ENCODE measurements at places on chromosomes 2 and 18.

GRCh38 chr2:236402033-236402790 lies 138.0 kb upstream of the ASB18 start:
- DNase-seq, result no peak

DNA sequence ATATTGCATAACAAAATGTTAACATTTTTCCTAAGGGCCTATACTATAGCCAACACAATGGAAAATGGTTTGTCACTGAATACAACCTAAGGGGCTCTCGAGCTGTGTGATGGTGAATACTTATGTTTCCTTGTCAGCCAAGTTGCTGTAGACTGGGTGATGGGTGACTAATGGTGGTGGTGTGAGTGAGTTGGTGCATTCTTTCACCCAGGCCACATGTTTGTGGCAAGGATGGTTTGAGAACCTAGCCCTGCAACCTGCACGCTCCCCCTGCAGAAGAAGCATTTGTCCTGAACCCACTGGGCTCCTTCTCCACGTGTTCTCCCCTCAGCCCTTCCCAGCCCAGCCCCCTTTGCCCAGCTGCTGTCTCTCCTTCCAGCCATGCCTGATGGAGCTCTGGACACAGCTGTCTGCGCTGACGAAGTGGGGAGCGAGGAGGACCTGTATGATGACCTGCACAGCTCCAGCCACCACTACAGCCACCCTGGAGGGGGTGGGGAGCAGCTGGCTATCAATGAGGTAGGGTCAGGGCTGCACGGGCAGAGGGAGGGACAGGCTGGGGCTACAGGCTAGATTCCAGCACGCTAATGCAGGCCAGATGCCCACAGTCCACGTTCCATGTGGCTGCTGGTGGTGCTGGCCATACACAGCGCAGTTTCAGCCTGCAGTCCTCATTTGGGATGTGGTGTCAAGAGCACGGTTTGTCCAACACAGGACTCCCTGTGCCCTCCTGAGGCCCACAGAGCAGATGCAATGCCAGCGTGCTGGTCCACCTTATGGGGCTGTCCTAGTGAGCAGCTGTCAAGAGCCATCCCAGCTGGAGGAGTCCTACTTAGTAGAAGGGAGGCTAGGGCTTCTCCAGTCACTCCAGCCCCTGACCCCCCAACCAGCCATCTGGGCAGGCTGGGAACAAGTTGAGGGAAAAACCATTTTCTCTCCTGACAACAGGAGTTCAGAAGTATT lies 65.4 kb downstream of the FAM168B start:
- no peak for DNase-seq

DNA sequence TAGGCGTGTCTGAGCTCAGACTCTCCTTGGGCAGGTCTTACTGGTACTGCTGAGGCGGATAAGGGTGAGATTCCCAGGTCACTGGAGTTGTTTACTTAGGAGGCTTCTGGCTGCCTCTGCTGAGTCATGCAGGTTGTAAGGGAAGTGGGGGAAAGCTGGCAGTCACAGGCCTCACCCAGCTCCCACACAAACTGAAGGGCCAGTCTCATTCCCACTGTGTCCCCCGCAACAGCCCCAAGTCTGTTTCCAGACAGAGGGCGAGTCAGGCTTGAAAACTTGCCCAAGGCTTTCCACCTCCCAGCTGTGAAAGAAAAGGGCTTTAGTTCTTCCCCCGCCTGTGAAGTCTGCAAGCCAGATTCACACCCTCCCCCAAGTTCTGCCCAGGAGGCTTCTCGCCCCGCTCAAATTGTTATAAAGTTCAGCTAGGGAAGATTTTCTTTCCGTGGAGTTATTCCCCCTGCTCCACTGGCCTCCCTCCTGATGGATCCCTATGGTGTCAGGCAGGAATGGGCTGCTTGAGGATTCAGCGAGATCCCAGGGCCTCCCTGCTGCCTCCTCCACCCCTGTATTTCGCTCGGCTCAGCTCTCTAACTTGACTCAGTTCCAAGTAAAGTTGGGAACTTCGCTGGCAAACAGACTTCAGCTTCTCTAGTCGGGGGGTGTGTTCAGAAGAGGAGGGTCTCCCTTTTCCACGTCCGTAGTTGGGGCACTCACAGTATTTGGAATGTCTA lies 248.6 kb downstream of the NR4A2 start:
- no peak for DNase-seq

DNA sequence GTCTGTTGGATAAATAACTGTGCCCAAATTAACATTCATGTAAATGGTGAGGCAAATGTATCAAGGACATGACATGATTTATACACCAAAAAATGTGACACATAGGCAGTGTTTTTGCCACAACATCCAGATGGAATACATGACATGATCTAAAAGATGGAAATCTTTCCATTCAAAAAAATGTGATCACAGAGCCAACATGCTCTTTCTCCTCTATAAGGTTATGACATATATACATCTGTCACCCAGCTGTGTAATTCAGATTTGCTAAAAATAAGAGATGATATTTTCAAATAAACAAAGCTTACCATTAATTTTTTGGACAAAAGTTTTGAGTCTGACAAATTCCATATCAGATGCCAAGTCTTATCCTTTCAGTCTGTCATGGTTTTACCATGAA lies 95.5 kb upstream of the COL3A1 start:
- no peak for DNase-seq

DNA sequence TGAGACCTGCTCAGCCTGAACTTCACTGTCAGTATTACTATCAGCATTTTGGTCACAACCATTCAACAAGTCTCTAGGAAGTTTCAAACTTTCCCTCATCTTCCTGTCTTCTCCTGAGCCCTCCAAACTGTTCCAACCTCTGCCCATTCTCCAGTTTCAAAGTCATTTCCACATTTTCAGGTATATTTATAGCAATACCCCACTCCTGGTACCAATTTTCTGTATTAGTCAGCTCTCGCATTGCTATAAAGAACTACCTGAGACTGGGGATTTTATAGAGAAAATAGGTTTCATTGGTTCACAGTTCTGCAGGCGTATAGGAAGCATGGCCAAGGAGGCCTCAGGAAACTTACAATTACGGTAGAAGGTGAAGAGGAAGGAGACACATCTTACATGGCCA lies 27.3 kb downstream of the KCNF1 start:
- no peak for DNase-seq

DNA sequence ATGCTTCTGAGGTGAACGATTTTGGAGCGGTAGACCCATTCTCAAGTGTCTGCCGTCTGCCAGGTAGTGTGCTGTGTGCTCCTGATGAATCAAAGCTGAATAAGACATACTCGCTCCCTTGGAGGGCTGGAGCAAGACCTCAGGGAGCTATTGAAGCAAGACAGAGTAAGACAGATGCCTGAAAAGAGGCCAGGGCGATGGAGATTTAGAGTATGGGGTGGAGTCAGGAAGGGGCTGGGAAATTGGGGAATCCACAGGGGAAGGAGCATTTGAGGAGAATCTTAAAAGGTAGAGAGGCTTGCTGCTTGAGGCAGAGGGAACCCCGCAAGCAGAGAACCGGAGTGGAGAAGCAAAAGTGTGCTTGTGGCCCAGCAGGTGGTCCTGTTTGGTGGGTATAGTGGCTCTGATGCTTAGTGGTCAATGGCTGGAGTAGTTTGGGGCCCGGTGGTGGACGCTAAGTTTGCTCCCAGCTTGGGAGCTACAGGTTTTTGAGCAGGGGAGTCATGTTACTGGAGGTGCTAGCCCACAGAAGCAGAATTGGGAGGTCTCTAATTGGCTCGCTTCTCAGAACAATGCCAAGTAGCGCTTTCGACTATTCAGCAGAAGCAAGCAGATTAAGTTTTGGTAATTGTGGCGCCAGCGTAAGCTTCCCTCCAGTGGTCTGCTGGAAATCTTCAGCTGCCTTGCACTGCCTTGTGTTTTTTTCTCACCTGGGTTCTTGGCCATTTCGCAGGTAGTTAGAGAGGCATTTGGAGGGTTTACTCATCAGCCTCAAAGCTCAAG lies 2.0 kb downstream of the CNNM4 start:
- DNase-seq, result no peak

- no peak for DNase-seq
Observed at GRCh38 chr2:31874071-31874470, 136.7 kb downstream of the MEMO1 start.

GRCh38 chr18:59961070-59961469 lies 61.3 kb downstream of the PMAIP1 start:
- DNase-seq, result no peak

Data from activated naive CD4-positive, alpha-beta T cell treated with anti-CD3 and anti-CD28 coated beads, Interleukin-2, amount 50 U/mL, for 72 hours (primary cell).